ENCODE measurements at places on chromosomes 16 and 17.

- peak; percentile 34 for DNase-seq
These were observed 7.8 kb upstream of the C17orf99 start for GRCh38 chr17:78138204-78139060.

DNA sequence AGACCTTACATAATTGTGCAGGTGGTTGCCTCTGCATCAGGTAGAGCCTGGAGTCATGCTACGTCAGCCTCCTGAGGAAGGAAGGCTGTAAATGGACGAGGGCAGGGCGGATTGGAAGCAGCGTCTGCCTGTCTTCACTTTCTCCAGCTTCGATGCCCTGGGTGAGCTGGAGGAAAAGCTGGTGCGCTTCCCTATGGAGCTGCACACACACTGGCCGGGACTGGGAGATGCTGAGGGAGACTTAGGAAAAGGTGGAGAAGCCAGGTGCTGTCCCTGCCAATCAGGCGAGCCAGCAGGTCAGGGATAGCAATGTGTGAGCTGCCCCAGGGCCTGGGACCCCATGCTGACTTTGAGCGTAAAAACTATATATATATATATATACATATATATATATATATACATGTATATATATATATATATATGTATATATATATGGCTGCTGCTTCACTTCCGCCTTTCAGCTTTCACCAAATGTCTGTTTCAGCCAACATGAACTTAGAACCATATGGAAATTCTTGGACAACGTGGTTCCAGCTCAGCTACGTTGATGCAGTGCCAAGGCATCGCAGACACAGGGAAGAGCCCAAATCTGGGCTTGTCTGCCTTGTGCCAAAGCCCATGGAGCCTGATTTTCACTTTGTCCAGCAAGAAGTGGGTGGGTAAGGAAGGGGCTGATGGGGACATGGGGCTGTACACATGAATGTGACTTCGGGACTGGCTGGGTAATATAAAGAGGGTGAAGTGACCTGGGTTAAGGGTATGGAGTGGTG lies 71.5 kb upstream of the NKD1 start:
- no peak for DNase-seq

GRCh38 chr17:3974138-3974687 lies 10.0 kb upstream of the ATP2A3 start:
- no peak for DNase-seq

DNA sequence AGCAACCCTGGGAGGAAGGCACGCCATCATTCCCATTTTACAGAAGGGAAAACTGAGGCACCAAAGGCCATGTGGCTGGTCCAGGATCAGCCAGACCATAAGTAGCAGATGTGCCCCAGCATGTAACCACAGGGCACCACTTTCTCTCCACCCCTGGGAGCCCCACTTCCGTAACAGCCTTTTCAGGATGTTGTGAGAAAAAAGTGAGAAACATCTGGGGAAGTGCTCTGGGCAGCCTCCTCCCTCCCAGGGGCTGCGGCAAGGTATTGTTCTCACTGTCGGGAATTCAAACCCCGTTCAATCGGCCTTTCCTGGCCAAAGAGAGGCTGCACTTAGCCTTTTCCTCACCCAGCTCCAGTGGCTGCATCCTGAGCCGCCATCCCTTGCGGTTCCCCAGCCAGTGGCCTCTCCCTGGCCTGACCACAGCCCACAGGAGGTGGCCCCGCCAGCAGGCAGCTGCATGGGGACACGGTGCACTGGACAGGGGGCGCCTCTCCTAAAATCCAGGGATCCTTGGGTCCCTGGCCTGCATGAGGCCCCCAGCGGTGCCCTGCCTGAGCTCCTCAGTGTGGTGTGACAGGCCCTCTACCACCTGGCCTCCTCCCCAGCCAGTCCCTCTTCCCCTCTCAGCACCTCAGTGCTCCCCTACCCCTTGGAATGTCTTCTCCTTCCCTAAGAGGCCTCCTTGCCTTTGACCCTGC lies 5.7 kb upstream of the CDH5 start:
- no peak for DNase-seq

GRCh38 chr17:32015245-32016013 lies 8.2 kb downstream of the LRRC37B start:
- no peak for DNase-seq

- DNase-seq: peak; percentile 47
These were observed 1.5 kb downstream of the ATXN7L3 start for GRCh38 chr17:44197980-44198720.

DNA sequence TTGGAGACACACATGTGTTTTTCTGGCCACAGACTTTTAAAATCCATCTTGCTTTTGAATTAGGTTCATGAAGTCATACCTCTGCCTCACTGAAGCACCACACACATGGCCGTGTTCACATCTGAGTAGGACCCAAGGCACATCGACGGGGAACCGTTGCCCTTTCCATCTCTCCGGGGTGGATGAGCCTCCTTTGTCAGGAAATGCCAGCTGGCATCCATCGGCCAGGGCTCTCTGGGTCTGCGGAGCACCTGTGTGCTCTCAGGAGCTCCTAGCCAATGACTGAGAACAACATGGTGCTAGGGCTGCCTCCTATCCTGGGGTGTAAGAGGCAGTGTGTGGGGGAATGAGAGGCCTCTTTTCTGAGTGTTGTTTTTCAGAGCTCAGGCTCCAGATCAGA lies 24.5 kb upstream of the NKD1 start:
- DNase-seq: no peak

- DNase-seq: no peak
These were observed 115.5 kb upstream of the SMURF2 start for GRCh38 chr17:64777415-64778239.

All from activated T-cell treated with anti-CD3 and anti-CD28 coated beads, Interleukin-2, amount 50 U/mL, for 24 hours (primary cell).